ENCODE measurements at places on chromosomes 5 and 9. TPM values are rescaled to one million over a fixed set of nuclear protein-coding genes. Genes with fewer than 3 reads are reported as not detected.

CCDC192 gene
- not detected for total RNA-seq

FAM151B gene
- total RNA-seq, result 4.6 TPM

ZBTB43 gene
- total RNA-seq, result 12.5 TPM

SLC34A3 gene
- total RNA-seq, result not detected

CFAP90 gene
- total RNA-seq, result 0.30 TPM

TEX48 gene
- not detected for total RNA-seq

PCDHB4 gene
- under 0.01 TPM for total RNA-seq

CMYA5 gene
- 0.28 TPM for total RNA-seq

SERF1A gene
- 2.8 TPM for total RNA-seq

ALAD gene
- 23.6 TPM for total RNA-seq

FGF10 gene
- total RNA-seq, result not detected

SPINK7 gene
- not detected for total RNA-seq

ANKRD20A1 gene
- not detected for total RNA-seq

PCDHGA10 gene
- 8.6 TPM for total RNA-seq

NLN gene
- total RNA-seq, result 62.8 TPM

FGD3 gene
- total RNA-seq, result not detected

CNTLN gene
- 8.9 TPM for total RNA-seq

SLC6A7 gene
- not detected for total RNA-seq

AP3B1 gene
- 58.2 TPM for total RNA-seq

NUTM2G gene
- not detected for total RNA-seq

KIF4B gene
- total RNA-seq, result 0.09 TPM

HSPB3 gene
- total RNA-seq, result not detected

ECM2 gene
- 0.65 TPM for total RNA-seq

INSL4 gene
- not detected for total RNA-seq

DELE1 gene
- 37.1 TPM for total RNA-seq

FST gene
- 12.9 TPM for total RNA-seq

LCN1 gene
- 0.59 TPM for total RNA-seq

WNK2 gene
- not detected for total RNA-seq

IL4 gene
- total RNA-seq, result not detected

DBH gene
- not detected for total RNA-seq

Measured in smooth muscle cell of the umbilical artery (primary cell).